ENCODE measurements at places on chromosomes 13 and 19.

DNA sequence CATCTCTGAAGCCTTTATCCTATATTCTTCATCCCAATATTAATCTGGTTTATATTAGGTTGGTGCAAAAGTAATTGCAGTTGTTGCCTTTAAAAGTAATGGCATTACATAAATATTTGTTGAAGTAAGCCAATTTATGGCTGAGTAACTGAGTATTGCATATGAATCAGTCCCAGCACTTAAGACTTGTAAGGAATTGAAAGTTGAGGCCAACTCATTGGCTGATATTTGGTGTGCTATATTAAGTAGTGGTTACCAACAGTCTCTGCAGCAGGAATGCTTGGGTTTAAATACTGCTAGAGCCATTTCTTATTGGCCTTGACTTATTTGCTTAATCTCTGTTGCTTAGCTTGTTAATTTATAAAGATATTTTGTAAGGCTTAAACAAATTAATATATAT is 460.7 kb downstream of the GPC6 start:
- DNase-seq = no peak

GRCh38 chr13:95254339-95254738 is 46.9 kb downstream of the ABCC4 start:
- no peak for DNase-seq

DNA sequence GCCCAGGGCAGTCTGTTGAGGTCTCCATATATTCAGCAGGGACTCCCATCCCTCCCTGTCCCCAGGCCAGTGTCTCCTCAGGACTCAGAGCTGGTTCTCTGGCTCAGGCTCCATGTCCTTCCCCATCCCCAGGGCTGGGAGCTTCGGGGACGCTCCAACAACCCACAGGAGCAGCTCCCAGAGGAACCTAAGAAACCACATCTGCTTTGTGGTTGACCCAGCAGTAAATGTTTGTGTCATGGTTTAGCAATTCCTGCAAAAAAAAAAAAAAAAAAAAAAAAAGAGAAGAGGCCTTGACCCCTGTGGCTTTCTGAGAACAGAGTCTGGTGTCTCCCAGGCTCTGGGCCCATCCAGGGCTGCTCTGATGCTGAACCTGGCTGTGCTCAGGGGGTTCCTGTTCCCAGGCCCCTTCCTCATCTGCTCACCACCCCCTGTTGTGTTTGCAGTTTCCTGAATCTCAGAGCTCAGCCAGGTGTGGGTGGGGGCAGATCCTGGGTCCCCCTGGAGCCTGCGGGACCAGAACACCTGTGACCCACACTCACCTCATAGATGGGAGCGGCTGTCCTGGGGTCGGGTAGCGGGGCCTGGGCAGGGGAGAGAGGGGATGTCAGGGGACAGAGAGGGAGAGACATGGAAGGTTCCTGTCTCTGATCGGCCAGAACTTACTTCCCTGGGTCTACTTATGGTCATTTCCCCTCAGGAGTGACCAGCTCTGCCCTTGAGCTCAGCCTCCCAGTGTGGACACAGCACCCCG is 25.2 kb upstream of the CEACAM1 start:
- no peak for DNase-seq

GRCh38 chr13:70173598-70173959 is 65.3 kb upstream of the KLHL1 start:
- DNase-seq = no peak

- DNase-seq = no peak
Measured at GRCh38 chr13:99390601-99391000, 83.4 kb upstream of the GPR183 start.

Data from NCI-H1694 (cell line).